ENCODE measurements at places on chromosomes 12 and 14.

GRCh38 chr14:68786491-68787091 is 6.3 kb downstream of the ZFP36L1 start:
- DNase-seq: no peak

GRCh38 chr12:86777325-86777724 is 521.1 kb upstream of the MGAT4C start:
- DNase-seq: no peak

- no peak for DNase-seq
Observed at GRCh38 chr12:2668816-2669215, 126.0 kb upstream of the FKBP4 start.

DNA sequence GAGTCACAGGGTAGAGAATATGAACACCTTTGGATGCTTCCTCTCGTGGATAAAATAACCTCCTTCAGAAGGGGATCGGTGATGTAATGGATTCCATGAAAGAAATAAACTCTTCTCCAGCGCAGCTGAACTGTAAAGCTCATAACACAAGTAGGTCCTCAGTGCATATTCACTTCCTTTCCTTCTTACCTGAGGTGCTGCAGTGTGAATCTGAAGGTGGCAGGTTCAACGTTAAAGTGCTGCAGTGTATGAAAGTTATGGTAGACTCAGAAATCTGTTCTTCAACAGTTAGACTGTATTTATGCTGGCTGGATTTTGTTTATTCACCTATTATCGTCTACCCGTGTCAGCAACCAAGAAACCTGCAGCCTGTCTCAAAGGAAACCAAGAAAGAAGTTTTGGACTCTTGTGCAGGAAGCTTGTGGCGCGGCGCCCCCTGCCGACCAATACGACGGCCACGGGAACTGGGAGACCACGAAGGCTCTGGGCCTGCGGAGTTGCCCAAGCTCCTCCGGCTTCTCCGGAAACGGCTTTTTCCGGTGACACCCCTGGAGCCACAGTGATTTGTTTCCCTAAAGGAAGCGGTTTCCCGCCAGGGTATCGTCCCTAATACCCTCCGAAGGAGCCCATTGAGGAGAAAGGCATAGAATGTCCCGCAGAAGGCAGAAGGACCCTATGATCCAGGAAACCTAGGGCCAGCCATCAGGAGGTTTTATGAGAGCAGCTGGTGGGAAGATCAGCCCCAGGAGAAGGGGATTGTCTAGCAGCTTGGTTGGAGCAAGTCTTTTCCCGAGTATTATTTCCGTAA is 17.6 kb upstream of the RNASE3 start:
- DNase-seq: peak; percentile 85

DNA sequence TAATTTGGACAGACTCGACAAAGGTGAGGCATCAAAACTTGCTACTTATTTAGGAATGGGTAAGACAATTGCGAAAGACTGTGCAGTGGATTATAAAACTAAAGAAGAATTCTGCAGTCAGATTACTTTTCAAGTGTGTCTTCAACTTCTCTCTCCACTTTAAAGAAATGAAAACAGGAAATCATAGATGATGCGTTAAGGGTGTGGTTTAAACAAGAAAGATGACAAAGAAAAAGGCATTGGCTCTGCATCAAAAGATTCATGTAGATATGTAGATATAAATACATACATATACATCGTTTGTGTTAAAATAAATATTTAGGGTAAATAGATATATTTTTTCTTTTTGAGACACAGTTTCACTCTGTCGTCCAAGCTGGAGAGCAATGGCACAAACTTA is 74.6 kb upstream of the PARP11 start:
- no peak for DNase-seq

DNA sequence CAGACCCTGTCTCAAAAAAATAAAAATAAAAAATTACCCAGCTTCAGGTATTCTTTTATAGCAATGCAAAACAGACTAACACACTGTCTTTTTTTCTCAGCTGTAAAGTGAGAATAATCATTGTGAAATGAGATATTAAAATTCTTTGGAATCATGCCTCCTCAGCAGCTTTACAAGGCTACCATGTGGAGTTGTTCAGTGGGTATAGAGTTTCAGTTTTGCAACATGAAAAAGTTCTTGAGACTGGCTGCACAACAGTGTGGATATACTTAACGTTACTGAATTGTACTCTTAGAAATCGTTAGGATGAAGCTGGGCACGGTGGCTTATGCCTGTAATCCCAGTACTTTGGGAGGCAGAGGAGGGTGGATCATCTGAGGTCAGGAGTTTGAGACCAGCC is 15.7 kb upstream of the MAPKAPK5 start:
- DNase-seq: no peak

GRCh38 chr14:102316338-102316742 is 3.2 kb upstream of the ZNF839 start:
- no peak for DNase-seq

- DNase-seq: no peak
Observed at GRCh38 chr14:92759679-92760523, 11.5 kb upstream of the LGMN start.

DNA sequence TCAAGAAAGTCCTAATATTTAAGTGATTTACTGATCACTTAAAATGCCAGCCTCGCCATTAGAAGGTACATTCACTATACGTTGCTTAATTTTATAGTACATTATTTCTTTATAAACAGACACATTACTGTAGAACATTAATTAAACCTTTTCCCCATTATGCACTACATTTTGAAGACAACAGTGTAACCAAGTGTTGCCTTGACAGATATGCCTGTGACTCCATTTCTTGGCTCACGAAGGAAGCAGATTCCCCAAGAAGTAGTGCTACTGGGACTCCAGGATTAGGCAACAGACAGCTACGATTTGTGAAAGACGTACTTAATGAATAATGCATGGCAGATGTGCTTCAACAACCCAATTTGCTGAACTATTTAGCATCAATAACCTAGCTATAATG is 394.8 kb downstream of the RPS29 start:
- DNase-seq: no peak

- DNase-seq: no peak
Observed at GRCh38 chr14:104458845-104459244, 120.7 kb upstream of the C14orf180 start.

DNA sequence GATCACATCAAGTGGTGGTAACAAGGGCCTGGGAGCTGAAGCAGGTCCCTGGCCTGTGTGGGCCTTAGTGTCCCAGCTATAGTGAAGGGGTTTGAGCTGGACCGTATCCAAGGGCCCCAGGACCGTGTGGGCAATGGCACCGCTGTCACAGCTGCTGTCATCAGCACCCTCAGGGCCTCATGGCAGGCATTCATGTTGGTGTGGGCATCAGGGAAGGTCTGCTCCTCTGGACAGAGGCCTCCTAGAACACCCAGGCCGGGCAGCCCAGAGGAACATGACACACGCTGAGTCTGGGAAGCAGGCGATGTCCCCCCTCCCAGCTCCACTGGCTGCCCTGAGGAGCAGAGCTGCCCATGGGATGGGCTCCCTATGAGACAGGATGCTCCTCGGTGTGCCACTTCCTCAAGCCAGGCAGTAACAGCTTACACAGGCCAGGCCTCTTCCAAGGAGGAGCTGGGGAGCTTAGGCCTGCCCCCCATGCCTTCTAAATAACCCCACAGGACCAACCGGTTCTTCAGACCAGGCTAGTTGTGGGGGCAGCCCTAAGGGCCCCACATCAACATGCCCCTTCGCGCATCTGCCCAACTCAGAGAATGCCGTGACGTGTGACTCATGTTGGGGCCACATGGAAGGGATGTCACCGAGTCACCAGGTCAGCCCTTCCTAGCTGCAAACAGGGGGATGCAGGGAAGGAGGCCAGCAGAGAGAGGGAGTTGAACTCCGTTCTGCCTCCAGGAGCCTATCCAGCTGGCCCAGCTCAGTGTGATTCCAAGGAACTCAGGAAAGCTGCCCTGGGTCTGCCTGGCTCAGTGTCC is 80.4 kb downstream of the PITPNM2 start:
- DNase-seq: no peak

DNA sequence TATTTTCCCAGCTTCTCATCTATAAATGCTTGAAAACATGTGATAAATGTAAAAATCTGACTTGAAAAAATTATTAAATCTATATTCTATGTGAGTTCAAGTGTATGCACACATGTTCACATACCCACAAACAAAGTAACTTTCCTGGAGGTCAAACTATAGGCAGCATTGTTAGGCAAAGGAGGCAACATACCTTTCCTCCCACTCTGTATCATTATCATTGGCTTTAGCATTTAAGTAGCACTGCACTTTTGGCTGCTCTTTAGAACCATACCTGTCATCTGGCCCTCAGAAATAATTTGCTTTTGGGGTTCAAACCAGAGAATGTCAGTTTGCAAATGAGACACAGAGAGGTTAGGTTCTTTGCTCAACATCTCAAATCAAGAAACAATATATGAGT is 102.4 kb upstream of the CCDC196 start:
- no peak for DNase-seq

- DNase-seq: peak; percentile 18
Observed at GRCh38 chr12:31929027-31929526, 30.1 kb upstream of the RESF1 start.

DNA sequence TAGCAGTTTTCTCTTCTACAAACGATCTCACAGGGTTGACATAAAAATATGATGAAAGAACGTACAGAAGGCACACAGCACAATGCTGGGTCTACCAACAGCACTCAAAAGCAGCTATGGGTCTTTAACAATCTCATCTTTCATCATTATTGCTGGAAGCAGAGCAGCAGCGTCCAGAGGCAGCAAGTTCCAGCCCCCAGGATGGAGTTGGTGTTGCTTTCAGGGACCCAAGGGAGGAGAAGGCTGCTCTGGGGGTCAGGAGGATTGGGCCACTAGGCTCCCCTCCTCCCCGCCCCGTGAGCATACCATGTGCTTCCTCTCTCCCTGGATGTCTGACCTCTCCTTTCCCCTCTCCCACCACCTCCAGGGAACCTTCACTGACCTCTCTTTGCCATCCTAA is 13.3 kb downstream of the KCTD10 start:
- no peak for DNase-seq

- no peak for DNase-seq
Observed at GRCh38 chr12:2306012-2306411, 253.2 kb downstream of the CACNA1C start.

- no peak for DNase-seq
Observed at GRCh38 chr14:50228313-50228712, 3.1 kb downstream of the SOS2 start.

- no peak for DNase-seq
Observed at GRCh38 chr12:6336889-6337853, 4.7 kb downstream of the TNFRSF1A start.

DNA sequence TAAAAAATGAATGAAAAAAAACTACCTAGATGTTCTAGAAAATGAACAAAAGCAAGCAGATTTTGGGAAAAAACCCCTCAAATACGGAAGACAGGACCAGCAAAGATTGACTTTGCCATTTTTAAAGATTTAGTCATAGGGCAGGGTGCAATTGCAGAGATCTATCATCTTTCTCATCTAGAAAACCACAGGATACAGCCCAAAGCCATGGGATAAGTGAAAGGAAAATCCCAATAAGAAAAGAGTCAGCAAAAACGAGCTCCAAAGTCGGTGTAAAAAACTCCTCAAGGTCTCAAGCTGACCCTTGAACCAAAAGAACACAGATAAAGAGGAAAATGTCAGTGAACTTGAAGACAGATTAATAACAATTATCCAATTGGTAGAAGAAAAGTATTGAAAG is 28.0 kb downstream of the CEP290 start:
- DNase-seq: no peak

DNA sequence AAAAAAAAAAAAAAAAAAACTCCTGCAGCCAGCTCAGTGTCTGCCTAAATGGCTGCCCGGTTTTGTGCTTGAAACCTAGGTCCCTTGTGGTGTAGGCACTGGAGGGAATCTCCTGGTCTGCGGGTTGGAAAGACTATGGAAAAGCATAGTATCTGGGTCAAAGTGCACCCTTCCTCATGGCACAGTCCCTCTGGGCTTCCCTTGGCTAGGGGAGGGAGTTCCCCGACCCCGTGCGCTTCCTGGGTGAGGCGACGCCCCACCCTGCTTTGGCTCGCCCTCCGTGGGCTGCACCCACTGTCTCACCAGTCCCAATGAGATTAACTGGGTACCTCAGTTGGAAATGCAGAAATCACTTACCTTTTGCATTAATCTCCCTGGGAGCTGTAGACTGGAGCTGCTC is 14.3 kb downstream of the PTCSC3 start:
- no peak for DNase-seq

GRCh38 chr12:103879048-103879692 is 38.1 kb upstream of the NT5DC3 start:
- DNase-seq: no peak

DNA sequence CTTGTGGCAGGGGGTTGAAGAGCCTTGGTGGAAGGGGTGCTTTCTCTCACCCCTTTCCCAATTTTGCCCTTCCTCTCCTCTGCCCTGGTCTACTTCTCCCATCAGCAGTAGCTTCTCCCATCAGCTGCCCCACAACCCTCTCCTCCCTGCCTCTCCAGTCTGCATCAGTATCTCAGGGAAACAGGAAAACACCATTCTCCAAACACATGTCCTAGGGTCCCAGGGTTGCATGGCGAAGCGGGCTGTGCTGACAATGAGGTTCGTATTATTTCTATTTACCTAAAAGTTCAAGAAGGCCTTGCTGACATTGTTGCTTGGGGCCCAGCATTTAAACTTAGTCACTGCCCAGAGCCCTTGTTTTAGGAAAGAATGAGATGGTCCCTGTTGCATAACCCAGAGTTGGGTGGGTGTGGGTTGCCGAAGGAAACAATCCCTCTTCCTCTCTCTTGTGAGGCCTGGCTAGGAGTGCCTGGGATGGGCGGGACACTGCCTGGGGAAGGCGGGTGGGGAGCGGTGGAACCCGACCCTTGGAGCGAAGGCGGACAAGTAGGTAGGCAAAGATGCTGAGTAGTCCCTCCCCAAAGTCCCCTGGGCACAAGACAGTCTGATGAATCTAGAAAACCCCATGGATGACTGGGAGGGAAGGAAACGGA is 1.3 kb upstream of the IGFBP6 start:
- DNase-seq: no peak

DNA sequence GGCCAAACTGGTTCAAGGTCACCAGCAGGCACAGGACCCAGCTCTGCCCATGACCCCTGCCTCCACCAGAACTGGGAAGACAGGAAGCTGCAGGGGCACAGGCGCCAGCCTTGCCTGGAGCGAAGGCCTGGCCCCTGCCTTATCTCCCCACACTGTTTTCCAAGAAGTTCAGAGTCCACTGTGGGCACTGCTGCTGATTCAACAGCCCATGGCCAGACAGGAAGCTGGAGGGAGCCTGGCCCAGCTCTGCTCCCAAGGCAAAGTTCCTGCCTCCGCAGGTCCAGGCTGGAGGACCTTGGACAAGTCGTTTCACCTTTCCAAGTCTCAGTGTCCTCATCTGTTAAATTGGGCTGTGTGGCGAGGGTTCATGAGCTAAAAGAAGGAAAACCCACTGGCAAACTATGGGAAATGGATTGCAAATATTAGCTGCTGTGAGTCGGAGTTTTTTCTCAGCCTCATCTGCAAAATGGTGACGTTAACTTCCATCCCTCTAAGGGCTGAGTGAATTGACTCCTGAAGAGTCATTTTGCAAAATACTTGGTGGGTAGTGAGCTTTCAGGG is 1.2 kb downstream of the PHETA1 start:
- no peak for DNase-seq

Measured in stimulated activated CD4-positive, alpha-beta T cell treated with anti-CD3 and anti-CD28 coated beads, Interleukin-12 subunit alpha, Interleukin-12 subunit beta, amount 100 ng/mL, for 24 hours (primary cell).